ENCODE measurements at places on chromosomes 6 and 20.

- DNase-seq, result no peak
These were observed 241.6 kb upstream of the PRND start for GRCh38 chr20:4480104-4480503.

DNA sequence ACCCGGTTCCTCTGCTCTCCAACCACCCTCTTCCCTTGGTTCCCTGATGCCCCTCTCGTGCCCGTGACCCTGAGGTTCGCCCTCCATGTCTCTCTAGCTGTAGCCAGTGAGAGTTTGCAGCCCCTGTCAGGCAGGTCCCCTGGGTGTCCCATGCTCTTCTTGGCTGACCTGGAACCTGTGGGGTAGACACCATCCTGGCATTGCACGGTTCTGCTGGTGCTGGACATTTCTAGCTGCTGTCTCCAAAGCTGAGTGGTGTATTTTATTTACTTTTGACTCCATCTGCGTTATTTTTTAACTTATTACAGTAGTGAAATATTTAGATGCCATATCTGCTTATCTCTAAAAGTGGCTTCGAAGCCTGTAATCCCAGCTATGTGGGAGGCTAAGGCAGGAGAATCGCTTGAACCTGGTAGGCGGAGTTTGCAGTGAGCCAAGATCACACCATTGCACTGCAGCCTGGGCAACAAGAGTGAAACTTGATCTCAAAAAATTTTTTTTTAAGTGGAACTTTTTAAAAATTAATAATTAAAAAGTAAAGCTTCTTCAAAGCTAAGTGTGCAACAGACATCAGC lies 12.5 kb downstream of the ENTPD6 start:
- DNase-seq, result no peak

- no peak for DNase-seq
These were observed 92.4 kb upstream of the SHLD1 start for GRCh38 chr20:5657876-5658200.

DNA sequence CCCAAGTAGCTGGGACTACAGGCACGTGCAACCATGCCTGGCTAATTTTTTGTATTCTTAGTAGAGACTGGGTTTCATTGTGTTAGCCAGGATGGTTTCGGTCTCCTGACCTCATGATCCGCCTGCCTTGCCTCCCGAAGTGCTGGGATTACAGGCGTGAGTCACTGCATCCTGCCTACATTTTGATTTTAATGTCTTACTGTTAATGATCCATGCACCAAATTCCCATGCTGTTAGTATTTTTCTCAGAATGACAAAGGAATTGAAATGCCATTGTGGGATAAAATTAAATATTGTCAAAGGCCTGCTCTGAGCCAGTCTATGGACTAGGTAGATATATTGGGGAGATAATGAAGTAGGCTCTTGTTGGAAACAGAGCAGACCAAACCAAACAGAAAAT lies 28.2 kb downstream of the CBFA2T2 start:
- no peak for DNase-seq

GRCh38 chr20:48875914-48876240 lies 45.6 kb upstream of the ARFGEF2 start:
- DNase-seq, result no peak

- DNase-seq, result no peak
These were observed 157.9 kb downstream of the INSM1 start for GRCh38 chr20:20525756-20526155.

DNA sequence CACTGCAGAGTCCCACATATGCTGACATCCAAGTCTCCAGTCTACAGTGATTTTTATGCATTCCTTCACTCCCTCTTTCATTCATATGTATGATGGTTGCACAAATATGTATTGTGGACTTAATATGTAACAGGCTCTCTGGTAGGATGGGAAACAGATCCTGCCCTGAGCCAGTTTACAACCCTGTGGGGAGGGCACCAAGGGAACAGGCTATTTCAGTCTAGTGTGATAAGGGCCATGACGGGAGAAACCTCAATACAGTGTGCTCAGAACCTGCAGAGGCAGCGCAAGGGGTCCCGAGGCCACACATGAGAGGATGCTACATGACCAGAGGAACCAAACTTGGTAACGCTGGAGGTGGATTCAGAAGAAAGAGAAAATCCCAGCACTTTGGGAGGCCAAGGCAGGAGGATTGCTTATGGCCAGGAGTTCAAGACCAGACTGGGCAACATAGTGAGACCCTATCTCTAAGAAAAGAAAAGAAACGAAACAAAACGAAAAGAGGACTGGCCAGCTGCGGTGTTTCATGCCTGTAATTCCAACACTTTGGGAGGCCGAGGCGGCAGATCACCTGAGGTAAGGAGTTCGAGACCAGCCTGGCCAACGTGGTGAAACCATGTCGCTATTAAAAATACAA lies 249.8 kb upstream of the JARID2 start:
- no peak for DNase-seq

DNA sequence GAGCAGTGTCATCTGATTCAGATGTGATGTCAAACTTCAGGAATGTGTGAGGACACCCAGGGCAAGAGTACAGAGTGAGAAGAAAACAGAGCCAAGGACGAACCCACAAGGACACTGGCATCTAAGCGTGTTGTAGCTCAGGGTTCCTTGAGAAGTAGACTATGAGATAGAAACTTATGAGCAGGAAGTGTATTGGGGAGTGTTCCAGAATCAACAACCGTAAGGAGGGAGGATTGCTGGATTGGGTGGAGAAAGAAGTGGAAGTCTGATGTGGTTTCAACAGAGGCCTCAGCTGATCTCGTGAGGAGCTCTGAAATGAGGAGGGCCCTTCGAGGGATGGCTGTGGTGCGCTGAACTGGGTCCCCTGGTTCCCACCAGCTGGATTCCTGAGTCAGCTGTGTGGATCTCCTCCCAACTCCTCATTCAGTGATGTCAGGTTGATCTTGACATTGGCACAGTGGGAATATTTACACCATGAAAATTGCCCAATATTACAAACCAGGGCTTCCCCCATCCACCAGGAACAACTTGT lies 25.7 kb upstream of the IGF2R start:
- DNase-seq, result no peak

- no peak for DNase-seq
These were observed 86.0 kb downstream of the PTCHD4 start for GRCh38 chr6:48024956-48025355.

Data from stimulated activated CD8-positive, alpha-beta memory T cell treated with anti-CD3 and anti-CD28 coated beads, Interleukin-15, amount 100 ng/mL, for 24 hours (primary cell).